ENCODE measurements at places on chromosomes 1 and 21.
A peak's percentile ranks its signal among the peaks of the same experiment; 100 is the strongest.

GRCh38 chr21:36134803-36135390, at the start of gene CBR3:
Gene CBR3 (plus strand): TSS chr21:36135079. CDS start chr21:36135193, 114 bp downstream.
- DNase-seq: peak; percentile 88

DNA sequence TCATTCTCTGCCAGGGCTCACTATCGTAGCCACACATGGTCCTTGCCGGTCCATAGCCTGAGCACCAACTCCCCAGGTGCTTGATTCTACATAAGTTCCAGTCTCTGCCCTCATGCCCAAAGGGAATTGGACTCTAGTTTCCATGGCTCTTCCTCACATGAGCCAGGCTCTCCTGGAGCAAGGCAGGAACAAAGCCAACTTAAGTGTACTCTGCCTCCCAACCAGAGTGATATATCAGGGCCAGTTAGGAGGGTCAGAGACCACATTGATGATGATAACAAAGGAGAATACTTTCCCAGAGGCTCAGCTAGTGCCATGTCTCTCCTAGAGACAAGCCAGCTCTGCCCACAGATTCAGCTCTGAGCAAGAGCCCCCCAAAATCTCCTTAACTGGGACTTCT, 70.9 kb downstream of the ERI3 start:
- DNase-seq: no peak

DNA sequence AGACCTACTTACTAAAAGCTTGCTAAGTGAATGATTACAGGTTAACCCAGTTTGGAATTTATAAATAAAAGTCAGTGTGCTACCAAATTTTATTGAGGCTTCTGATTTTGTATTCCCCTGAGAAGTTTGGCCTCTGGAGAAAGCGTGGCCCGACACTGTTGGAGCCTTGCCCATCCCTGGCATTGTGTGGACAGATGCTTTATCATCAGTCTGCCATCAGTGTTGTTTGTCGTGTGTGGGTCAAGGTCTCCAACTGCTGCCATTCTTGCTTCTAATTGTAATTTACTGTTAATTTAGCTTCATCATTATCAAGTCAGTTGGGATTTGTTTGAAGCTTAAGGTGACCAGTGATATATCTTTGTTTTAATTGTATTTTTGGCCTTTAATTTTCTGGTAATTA, 62.0 kb upstream of the LPGAT1 start:
- DNase-seq: no peak

DNA sequence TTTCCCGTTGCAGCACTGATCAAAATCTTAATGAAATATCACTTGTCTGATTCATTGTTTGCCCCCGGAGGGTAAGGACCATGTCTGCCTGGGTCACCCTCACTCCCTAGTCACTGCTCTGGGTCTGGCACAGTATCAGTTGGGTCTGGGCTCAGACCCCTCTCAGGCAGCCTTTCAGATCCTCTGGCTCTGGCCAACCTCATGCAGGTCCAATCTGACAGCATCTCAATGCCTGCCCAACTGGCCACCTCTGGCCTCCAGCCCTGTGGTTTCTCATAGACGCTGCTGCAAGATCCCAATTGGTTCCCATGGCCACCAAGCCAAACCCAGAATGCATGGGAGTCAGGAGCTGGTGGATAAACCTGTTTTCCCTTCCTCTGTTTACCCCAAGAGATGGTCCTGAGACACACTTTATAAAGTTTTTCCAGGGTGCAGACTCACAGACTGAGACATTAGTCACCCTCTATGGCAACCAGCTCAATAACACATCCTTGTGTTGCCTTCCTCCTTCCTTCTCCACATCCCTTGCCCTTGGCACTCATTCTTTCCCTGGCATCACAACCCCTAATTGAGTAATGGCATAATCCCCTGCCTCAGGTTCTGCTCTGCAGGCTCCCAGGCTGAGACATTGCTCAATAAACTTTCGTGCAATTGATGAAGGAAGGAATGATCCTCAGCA, 199.2 kb downstream of the GRIK3 start:
- no peak for DNase-seq

GRCh38 chr1:109268431-109269211, 14.3 kb downstream of the PSRC1 start:
- DNase-seq: peak; percentile 53

DNA sequence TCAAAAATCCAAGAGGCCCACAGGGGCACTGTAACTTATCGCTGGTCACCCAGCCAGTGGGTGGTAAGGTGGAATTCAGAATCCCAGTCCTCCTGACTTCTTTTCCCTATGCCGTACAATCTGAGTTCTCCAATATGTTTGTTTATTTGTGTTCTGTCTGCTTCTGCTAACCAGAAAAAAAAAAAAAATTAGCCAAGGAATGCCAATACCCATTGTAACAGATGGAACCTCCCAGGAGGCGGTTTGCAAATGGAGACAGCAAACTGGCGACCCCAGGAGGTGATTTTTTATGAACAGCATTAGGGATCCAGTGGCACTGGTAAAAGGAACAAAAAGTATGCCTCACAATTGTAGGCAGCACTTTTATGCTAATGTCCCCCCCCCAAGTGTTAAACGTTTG, 189.0 kb upstream of the FGGY start:
- DNase-seq: no peak

DNA sequence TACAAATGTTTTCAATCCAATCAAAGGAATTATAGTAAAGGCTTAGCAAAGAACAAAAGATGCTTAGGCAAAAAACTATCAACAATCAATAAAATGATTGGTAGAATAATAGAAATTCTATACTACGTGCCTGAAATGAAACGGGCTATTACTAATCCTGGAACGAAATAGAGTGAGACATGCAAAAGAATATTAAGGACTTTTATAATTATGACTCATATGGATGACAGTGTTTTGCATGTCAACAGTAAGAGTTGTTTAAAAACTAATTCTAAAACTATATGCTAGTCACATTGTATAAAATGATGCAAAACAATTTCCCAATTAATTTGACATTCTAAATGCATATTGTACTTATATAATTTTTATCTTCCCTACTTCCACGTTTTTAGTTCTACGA, 35.6 kb downstream of the LRRIQ3 start:
- DNase-seq: no peak

DNA sequence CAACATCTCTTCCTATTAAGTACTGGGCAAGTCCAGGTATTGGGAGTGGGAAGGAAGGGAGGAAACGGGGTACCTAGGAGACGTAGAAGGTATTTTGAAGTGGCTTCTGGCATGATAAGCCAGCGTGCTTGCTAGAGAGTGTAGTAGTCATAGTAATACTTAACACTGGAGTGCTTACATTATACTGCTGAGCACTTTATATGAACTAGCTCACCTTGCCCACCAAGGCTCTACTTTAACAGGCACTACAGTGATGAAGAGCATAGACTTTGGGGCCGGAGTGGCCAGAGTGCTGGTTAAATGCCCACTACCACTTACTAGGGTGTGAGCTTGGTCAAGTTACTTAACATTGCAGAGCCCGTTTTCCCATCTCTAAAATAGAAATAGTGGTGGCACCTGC, 61.7 kb downstream of the ACP6 start:
- DNase-seq: no peak

DNA sequence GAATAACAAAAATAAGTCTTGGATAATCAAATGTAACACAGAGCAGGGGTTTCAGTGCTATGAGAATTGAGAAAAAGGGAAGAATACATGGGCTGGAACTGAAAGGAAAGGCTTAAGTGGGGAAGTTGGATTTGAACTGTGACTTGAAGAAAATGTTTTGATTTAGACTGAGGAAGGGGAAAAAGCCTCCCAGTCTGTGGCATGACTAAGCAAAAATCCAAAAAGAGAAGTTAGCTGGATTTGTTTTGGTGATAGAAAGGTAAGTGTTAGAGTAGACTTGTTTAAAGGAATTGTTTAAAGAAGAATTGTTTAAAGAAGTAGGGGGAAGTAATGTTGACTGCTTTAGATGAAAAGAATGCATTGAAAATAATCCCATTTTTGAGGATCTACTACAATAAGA, 46.0 kb downstream of the KCNK2 start:
- no peak for DNase-seq

DNA sequence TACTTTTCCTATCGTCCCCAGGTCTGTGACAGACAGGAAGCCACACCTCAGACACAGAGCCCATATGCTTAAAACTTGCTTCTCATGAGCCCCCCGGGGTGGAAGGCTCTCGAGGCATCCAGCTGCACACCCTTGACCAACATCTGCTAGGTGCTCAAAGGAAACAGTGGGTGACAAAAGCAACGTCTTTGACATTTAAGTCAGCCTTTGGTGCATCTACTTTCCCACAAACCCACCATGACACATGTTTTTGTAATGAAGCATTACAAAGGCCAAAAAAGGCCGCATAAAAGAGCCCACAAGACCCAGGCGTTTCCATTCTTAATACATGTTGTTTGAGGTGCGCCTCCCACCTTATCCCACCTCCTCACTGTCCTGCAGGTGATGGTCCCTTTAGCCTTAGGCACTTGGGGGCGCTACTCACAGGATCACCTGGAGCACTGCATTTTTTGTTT, 11.8 kb upstream of the FASLG start:
- no peak for DNase-seq

DNA sequence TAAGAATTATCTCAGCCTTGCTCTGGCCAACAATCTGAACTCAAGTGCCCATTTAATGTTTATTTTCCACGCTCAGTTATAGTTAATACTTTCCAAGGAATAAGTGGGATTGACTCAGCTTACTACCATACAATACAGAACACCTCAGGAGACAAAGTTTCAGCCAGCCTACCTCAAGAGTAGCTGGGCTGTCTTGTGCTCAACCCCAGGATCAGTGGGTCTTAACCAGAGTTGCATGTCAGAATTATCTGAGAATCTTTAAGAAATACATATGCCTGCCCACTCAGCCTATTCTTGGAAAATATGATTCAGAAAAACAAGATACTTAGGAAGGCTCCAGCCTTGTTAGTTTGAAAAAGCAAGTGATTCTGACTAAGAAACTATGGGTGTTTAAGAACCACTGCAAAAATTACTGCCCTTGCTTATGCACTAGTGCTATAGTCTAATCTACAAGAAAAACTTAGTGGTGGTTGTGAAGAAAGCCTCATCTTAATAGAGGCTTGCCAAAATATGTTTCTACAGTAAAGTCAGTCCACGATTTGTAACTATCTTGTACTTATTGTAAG, 20.4 kb downstream of the CDC7 start:
- DNase-seq: no peak

GRCh38 chr1:7770669-7770996, 463 bp upstream of the VAMP3 start:
- DNase-seq: no peak

GRCh38 chr1:203906932-203907331, 45.5 kb downstream of the SNRPE start:
- no peak for DNase-seq

- DNase-seq: no peak
Observed at GRCh38 chr1:117537291-117537920, 68.4 kb upstream of the TENT5C start.

GRCh38 chr1:187157552-187157951, 328.8 kb downstream of the PLA2G4A start:
- no peak for DNase-seq

DNA sequence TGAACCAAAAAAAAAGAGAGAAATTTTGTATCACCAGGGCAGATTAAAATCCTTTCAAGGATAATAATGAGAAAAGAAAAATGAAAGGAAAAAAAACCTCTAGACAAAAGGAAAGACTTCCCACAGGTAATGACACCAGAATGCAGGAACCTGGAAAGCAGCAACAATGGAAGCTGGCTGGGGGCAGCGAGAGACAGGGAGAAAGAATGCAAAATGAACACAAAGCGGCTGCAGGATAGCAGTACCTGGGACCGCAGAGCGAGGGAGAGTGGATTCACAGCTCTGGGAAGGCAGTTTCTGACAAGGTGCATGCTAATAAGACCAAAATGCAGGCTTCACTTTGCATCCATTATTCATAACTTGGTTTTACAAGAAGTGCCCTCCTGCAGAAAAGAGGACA, 349.0 kb downstream of the SIPA1L2 start:
- no peak for DNase-seq

DNA sequence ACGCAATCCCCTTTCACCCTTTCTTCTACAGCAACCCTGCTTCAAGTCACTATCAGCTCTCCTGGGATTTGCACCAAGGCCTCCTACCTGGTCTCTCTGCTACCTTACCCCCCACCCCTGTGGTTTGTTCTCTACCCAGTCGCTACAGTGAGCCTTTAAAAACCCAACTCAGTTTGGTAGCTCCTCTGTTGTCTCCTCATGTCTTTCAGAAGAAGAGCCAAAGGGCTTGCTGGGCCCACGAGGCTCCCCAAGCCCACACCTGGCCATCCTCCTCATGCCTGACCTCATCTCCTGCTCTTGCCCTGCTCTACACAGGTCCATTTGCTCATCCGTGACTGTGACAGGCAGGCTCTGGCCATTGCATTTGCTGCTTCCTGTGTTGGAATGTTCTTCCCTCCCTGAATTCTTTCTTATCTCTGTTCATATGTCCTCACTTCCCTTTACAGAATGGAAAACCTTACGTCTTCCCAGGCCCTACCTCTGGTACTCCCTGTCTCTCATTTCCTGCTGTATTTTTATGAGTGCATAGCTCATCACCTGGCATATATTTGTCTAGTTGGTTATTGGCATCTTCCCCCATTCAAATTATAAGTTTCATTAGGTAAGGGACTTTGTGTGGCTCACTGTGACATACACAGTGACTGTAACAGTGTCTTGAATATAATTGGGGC, 3.3 kb downstream of the RGS16 start:
- no peak for DNase-seq

- DNase-seq: no peak
Observed at GRCh38 chr1:30895382-30895943, 13.1 kb downstream of the SDC3 start.

GRCh38 chr1:21818656-21819055, 6.6 kb downstream of the LDLRAD2 start:
- no peak for DNase-seq

GRCh38 chr1:76279101-76279748, 204.7 kb downstream of the ST6GALNAC3 start:
- DNase-seq: no peak

DNA sequence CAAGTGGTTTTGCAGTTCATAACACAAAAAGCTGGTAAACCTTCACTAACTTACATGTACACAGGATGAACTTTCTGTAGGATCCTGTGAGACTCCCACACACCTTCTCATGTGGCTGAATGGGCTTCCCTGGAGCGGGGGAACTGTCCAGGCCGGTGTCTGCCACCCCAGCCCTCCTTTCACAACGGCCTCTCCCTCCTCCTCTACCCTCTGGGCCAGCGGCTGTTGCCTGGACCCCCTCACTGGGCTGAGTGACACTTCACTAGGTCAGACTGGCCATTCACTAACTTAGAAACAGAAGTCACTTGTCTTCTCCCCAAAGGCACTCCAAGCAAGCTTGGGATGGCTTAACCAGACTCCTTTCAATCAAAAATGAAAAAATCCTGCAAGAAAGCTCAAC, 16.1 kb downstream of the SSU72 start:
- no peak for DNase-seq

All from sciatic nerve (tissue), 2 donors.